ENCODE measurements at places on chromosomes 3 and 15.

- no peak for DNase-seq
Observed at GRCh38 chr3:16658925-16659793, 53.9 kb upstream of the DAZL start.

DNA sequence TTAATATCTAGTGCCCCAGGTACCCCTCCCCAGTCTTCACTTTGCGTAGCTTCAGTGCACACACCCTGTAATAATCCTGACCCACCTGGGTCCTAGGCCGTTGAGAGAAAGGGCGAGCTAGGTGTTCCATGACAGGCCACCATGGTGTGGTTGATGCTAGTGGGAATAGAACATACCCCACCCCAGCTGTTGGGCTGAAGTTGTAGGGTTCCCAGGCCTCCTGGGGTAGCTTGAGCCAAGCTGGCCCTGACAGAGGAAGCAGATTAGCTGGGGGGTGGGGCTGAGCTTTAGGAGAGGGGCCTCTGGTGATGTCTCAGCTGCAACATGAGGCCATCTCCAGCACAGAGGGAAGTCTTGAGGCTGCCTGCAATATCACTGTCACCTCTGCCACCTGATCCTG, 40.5 kb downstream of the RAB11A start:
- DNase-seq: no peak

DNA sequence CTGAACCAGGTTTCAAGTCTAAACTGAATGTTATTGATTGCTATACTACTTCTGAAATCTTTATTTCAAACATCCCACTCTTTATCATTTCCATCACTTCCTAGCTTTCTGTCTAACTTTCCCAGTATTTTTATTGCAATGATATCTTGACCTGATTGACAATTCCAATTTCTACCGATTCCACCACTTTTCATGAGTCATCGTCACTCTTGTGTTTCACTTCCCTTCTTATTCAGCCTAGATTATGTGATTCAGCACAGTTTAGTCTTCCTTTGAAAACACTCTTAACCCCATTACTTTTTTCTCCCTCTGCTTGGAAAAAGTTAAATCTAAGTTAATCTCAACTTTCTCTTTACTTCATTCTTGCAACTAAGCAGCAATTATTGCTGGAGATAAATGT, 62.6 kb downstream of the SLC7A14 start:
- DNase-seq: no peak

GRCh38 chr3:107242579-107242978, 134.7 kb upstream of the CCDC54 start:
- DNase-seq: no peak

DNA sequence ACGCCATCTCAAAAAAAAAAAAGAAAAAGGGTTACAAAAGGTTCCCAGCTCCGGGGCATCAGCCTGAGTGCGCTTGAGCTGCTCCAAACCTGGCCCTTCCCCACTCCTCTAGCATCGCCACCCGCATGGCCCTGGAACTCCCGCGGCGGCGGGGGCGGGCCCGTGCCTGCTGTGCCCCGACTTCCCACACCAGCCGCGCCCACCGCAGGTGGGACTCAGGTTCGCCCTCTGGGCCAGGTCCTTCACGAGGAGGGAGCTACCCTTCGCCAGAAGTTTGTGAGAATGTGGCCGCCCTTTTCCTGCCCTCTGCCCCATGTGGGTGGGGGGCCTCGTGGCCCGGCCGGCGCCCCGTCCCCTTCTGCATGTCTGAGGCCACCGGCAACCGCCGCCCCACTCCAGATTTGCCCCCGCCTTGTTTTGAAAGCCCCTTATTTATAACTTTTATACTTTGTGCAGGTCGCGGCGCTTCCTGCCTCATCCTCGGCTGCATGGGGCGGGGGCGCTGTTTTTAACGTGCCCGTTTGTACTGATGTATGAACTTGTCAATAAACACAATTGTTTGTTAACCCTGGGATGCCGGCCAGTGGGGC, 507 bp upstream of the JMJD7 start:
- DNase-seq: peak; percentile 46

- no peak for DNase-seq
Observed at GRCh38 chr3:127038923-127039581, 56.1 kb downstream of the PLXNA1 start.

DNA sequence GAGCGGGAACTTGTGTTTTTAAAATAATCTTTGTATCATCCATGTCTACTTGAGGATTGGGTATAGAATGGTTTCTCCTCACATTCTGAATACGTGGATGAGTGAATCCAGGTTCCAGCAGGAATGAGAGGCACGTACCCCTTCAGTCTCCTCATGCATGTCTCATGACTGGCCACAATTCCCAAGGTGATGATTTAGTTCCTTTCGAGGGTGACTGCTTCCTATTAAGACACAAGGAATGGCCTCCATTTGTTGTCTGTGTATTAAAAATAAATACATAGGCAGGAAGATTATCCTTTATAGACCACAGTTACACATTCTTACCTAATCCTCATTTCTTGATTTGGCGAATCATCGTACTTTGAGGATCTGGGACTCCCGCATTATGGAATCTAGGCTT, 217.0 kb upstream of the LRIG1 start:
- no peak for DNase-seq

DNA sequence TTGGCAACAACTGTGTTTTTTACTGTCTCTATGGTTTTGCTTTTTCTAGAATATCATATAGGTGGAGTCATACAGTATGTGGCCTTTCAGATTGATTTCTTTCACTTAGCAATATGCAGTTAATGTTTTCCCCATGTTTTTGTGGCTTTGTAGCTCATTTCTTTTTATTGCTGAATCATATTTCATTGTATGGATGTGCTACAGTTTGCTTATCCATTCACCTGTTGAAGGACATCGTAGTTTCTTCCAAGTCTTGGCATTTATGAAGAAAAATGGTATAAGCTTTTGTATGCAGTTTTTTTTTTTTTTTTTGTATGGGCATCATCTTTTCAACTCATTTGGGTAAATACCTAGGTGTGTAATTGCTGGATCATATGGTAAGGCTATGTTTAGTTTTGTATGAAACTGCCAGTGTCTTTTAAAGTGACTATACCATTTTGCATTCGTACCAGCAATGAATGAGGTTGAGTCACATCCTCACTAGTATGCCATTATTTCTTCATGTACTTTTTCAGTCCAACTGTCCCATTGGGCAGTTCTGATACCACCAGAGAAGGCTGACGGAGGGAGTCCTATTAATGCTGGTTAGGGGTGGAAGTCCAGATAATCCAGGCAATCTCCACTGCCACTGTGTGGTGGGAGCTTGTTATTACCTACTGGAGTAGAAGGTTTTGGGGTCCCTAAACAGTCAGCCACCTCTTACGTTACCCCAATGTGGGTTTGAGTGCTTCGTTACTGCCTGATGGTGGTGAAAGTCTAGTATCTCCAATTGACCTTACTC, 210.5 kb downstream of the DOCK3 start:
- no peak for DNase-seq

DNA sequence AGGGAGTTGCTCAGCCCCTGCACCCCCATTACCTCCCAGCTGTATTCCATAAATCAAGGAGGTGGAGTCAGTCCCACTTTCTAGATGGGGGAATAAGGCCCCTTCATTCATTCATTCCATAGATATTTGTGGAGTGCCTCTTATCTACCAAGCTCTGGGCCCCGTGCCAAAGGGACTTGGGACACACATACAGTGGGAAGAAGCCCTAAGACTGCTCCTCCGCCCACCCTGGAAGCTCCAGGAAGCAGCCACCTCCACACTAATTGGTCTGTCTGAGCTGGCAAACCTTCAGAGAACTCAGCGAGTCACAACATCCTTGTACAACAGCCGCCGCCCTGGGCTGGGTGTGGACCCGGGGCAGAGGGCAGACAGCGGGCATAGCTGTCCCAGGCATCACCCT, 6.4 kb downstream of the STRA6 start:
- DNase-seq: no peak

- DNase-seq: no peak
Observed at GRCh38 chr15:40059821-40060220, 20.8 kb upstream of the SRP14 start.

- DNase-seq: no peak
Observed at GRCh38 chr3:16262174-16262573, 2.6 kb downstream of the DPH3 start.

GRCh38 chr15:37220949-37221670, 120.8 kb upstream of the MEIS2 start:
- DNase-seq: no peak

- DNase-seq: no peak
Observed at GRCh38 chr3:169103951-169104941, 559.3 kb downstream of the MECOM start.

DNA sequence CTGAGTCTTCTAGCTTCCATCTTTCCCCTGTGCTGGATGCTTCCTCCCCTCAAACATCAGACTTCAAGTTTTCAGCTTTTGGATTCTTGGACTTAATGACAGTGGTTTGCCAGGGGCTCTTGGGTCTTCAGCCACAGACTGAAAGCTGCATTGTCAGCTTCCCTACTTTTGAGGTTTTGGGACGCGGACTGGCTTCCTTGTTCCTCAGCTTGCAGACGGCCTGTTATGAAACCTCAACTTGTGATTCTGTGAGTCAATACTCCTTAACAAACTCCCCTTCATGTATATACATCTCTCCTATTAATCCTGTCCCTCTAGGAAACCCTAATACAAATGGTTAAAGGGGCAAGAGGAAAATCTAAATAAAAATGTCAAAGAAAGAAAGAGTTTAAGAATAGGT, 100.1 kb downstream of the ABI3BP start:
- no peak for DNase-seq

DNA sequence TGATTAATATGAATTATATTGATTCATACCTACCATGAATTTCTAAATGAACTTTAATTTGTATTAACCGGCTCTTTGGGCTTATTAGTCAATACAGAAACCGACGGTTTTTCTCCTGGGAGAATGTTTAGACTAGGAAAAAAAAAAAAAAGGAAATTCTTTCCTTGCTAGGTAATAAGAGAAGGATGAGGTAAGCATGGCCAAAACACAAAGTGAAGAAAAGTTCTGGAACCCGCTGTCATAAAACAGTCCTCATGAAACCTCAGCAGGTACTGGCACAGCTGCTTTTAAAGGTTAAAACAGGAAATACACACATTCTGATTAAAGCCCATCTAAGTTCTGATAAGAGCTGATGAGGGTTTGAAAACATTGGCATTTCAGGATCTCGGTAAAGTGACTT, 30.8 kb upstream of the PSTPIP1 start:
- DNase-seq: no peak

GRCh38 chr15:64862408-64862807, 20.7 kb downstream of the PLEKHO2 start:
- no peak for DNase-seq

- DNase-seq: no peak
Observed at GRCh38 chr3:12470111-12470510, 14.2 kb upstream of the TSEN2 start.

DNA sequence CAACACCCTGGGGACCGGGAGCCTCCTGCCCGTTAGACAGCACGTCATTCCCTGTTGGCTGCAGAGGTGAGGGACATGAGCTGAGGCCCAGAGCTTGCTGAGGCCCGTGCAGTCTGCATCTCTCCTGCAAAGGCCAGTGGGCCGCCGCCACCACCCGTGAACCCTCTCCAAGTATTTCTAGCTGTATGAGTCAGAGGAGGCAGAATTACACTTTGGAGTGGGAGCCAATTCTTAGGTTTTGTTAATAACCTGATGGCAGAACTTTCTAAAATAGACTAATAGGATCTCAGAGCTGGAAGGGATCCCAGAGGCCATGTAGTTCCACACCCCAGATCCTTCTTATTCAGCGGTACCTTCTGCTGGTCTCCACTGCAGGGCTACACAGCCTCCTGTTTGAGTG, 335.2 kb upstream of the CTDSPL start:
- DNase-seq: no peak

DNA sequence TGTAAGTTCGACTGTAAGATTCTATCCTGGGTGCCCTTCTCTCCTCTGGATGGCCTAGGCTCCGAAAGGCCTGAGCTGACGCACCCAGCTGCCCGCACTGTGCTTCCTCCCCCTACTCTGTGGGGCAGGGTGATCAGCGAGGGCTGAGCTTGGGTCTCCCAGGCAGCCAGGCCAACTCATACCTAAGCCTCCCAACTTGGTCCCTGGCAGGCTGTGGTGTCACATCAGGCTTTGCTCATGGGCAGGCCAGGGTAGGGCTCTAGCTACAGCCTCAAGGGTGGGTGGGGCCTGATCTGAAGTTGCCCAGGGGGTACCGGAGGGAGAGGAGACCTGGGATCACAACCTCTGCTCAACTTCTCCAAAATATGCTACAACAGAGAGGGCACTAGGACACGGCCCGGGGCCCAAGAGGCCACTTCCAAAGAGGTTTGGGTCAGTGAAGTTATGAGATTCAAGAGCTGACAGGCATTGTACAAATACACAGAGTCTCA, 123.1 kb downstream of the ADCY5 start:
- DNase-seq: no peak

- no peak for DNase-seq
Observed at GRCh38 chr3:171833789-171834460, 9.2 kb upstream of the TMEM212 start.

All from CD4-positive, alpha-beta T cell treated with Interleukin-6 for 4 hours (primary cell).